CMK (cell line): ENCODE measurements at places on chromosomes 7 and 10.

DNA sequence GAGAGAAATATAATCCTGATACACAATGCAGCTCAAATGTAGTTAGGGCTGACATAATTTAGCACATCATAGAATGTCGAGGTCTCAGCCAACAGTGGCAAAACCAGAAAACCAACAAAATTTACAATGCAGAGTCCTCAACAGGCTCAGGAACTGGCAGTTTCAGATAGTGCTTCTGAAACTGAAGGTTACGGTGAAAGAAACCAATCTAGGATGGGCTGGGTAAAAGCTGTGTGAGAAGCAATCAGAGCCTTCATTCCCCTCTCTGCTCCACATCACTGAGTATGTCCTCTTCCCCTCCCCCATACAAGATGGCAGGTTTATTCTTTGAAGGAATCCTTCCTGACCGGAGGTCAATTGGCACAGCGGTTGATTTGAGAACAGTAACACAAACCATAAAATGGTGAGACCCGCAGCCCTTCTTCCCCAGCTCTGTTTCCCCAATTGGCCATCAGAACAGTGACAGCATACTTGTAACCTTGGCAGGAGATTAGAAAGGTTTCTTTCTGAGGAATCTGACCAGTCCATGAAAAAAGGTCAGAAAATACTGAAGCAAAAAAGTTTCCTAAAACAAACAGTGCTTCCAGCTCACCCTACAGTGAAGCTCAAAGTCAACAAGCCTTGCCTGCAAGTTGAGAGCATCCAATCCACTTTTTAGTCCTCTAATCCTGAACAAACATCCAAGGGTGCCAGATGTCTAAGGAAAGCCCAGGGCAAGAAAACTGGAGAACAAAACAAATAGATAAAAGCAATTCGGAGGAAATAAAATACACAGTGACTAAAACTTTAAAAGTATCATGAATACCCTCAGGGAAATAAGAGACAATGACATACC lies 53.9 kb upstream of the IL6 start:
- DNase-seq, result no peak

- no peak for DNase-seq
These were observed 91.1 kb downstream of the TEX36 start for GRCh38 chr10:125591886-125592285.

GRCh38 chr7:106022193-106022821 lies 59.2 kb downstream of the CDHR3 start:
- no peak for DNase-seq

DNA sequence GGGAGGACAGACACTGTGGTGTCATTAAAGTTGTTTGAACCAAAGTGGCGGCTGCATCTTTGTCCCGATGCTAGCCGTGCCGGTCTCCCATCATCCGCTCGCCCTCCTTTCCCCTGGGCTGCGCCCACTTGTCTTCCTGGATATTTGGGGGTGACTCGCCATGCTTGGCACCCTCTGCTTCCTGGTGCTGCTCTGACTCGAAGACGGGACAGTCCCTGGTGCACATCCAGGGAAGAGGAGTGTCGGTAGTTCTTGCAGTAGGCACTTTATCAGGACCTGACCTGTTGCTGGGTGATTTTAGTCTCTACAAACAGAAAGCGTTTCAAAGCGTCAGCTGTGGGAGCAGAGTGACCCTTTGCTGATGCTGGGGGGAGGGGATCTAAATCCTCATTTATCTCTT lies 68.3 kb upstream of the DNAJB6 start:
- no peak for DNase-seq

DNA sequence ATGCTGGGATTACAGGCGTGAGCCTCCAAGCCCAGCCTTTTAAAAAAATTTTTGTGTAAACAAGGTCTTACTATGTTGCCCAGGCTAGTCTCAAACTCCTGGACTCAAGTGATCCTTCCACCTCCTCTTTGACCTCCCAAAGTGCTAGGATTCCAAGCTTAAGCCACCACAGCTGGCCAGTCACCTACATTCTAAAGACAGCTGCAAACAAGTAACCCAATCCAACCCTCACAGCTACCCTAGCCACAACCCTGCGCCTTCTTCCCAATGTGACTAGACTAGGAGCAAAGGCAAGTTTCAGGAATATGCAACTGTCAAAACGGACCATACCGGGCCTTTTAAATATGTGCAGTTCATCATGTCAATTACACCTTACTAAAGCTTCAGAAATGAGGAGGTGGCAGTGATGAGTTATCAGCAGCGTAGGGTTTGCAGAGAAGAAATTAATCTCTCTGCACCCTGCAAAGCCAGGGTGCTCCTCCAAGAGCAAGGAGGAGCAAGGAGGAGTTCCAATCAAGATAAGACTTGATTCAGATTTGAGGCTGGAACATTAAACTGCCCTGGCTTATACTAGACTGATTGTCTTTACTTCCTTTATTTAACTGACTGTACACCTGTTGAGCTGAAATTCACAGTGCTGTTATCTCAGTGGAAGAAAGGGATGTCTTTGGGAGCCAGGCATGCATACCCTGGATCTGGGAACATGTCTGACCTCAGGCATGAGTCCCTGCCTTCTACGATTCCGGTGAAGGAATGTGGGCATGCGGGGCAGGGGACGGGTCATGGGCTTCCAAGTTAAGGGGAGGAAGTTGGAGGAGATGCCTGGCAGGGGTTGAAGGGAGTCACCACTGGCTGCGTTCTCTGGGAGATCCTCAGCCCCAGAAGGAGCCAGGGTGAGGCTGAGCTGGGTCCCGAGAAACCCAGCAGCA lies 15.5 kb upstream of the TMEM120A start:
- no peak for DNase-seq

DNA sequence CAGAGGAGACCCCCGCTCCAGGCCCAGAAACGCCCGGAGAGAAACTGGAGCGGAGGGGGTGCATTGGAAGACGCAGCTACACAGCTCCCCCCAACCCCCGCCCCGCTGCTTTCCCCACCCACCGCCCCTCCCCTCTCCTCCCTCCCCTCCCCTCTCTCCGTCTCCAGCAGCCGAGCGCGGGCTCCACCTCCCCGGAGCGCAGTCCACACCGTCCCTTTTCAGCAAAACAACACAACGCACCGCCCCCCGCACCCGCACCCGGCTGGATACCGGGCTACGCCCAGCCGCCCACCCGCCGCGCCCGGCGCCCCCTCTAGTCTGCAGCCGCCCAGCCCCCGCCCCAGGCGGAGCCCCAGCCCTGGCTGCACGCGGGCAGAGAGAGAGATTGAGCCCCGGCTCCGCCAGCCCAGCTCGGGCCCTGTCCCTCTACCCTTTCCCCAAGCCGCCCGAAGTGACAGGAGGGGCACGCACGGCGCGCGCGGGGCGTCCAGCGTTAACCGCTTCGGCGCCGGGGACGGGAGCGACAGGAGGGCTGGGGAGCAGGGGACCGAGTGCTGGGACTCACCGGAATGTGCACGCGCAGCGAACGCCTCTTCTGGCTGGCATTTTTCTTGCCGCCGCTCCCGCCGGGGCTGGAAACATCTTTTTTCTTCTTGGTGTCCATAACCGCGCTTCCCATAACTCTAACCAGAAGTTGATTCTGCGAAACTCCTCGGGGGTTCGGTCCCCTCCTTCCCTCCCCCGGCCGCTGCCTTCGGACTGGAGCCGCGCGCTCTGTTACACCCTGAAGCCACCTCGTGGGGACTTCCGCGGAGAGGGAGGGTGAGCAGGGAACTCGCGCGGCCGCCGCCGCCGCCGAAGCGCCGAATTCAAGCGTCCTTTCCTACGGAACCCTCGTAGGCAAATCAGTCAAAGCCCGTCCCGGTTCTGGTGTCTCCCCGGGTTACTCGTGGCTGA lies 695 bp downstream of the PRKAG2 start:
- DNase-seq, result no peak

DNA sequence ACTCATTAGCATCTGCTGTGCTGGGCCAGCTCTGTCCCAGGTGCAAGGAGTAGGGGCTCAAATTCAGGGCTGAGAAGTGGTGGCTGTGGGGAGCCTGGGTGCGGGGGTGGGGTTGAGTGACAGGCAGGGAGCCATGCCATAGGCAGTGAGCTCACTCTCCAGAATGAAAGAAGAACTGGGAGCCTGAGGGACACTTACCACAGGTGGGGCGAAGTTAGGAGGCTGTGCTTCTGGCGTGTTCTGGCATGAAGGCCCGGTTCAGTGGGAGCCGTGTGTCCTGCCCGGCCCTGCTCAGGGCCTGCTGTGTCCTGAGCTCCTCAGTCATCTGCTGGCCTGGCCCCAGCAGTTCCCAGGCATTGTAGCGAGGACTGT lies 62.5 kb downstream of the MKI67 start:
- no peak for DNase-seq

DNA sequence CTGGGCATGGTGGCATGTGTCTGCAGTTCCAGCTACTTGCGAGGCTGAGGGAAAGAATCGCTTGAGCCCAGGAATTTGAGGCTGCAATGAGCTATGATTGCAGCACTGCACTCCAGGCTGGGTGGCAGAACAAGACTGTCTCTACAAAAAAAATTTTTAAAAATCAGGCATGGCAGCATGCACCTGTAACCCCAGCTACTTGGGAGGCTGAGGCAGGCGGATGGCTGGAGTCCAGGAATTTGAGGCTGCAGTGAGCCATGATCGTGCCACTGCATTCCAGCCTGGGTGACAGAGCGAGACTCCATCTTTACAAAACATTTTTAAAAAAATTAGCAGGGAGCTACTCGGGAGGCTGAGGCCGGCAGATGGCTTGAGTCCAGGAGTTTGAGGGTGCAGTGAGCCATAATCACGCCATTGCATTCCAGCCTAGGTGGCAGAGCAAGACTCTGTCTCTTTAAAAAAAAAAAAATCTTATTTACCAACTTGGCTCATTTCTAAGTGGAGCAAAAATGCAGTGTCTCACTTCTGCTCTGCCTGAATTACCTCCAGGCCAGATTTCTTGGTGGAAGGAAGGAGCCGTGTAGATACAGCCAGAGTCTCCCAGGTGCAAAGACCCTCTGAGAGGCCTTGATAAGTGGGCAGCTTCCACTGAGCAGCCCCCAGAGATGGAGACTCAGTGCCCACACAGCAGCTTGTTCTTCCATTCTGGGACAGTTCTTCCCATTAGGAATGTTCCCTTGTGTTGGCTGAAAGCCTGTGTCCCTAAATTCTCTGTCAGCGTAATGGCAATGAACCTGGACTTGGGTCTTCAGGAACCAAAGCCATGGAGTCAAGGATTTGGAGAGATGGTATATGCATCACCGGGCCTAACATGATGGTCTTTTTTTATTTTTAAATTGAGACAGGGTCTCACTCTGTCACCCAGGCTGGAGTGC lies 30.0 kb downstream of the GTF2IRD1 start:
- DNase-seq, result no peak

DNA sequence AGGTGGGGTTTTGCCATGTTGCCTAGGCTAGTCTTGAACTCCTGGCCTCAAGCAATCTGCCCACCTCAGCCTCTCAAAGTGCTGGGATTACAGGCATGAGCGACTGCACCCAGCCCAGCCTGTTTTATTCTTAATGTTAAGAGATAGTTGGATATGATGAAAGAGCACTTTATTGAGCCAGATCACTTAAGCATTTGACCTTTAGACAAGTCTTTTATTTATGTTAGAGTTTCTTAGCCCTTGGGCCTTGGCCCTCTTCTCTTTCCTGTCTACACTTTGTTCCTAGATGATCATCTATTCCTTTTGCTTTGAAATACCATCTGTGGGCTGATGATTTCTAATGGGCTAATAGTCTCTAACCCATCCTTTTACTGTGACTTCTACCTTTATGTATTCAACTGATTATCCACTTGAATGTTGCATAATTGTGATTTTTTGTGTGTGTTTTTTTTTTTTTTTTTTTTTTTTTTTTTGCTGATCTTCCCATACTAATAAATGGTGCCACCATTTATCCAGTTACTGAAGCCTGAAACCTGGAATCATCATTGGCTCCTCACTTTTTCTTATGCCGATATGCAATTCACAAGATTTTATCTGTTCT lies 34.8 kb downstream of the BTRC start:
- no peak for DNase-seq

DNA sequence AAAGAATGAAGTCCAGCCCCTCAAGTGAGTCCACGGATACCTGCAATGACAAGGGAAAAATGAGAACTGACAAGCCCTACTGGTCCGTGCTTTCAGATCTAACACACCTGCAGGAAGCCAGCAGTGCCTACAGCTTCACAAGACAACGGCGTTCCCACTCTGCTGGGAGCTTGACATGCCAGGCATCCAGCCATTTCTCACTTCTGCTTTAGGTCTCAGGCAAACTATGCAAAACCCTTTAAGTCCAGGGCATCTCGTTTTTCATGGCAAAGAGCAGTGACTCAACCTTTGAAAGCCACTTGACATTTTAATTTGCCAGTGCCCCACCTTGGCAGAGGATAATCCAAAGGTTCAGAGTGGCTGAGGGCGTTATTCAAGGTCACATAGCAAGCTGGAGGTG lies 49.1 kb upstream of the GPAM start:
- no peak for DNase-seq

DNA sequence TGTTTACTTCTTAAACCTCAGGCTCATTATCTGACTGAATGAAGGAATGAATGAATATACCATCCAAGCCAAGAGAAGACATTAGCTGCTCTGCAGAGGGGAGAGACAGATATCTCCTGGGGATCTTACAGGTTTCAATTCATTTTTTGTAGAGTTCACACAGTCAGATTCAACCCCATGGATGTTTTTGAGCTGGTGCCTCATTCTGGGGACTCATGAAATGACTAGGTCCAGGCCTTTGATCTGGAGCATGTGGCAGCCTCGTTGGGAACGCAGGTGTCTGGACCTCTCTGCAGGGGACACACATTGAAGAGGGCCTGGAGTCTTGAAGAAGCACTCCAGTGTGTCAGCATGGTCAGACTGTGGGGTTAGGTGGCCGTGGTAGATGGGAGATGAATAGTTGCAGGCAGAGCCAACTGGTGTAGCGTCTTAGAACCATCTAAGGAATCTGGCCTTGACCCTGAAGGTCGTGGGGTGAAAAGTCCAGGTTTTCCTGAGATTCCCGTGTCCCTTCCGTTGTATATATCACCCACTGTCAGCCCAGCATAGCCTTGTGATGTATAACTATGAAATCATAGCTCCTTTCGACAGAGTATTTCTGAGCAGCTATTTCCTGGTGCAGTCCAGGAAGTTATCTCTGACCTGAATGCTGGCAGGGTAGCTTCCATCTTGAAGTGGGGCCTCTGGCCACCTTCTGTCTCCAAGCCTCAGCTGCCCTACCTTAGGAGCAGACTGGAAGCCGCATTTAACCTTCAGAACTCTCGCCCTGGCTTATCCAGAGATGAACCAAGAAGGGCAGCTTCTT lies 22.3 kb downstream of the BTBD16 start:
- no peak for DNase-seq

- no peak for DNase-seq
These were observed 192.7 kb upstream of the SVIL start for GRCh38 chr10:29827512-29827911.

GRCh38 chr10:43224321-43224720 lies 42.5 kb downstream of the RASGEF1A start:
- DNase-seq, result no peak

GRCh38 chr7:20508109-20508508 lies 107.4 kb upstream of the ABCB5 start:
- no peak for DNase-seq
